ENCODE measurements at places on chromosomes 2 and 18.

GRCh38 chr2:19860022-19860421, 41.8 kb downstream of the TTC32 start:
- no peak for DNase-seq

DNA sequence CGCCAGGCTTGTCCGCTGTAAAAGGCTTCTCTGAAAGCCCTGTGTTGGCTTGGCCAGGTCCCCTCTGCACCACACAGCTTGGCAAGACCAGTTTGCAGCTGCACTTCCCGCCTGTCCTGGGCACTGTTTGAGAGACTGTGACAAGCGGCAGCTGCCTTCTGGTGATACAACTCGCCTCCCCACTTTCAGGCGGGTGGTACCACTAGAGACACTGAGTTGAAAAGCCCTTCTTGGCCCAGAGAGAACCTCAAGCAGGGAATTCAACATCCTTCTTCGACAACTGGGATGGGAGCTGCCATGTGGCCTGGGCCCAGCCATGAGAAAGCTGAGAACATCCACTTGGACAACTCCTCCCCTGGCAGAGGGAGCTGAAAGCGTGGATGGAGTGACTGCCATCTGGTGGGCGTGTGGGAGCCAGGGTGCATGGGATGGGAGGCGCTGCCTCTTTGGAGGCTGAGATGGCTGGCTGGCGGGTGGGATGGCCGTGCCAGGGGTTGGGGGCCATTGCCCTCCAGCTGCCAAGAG, 125.5 kb upstream of the REV1 start:
- no peak for DNase-seq

- DNase-seq: no peak
These were observed 26.9 kb downstream of the GPR55 start for GRCh38 chr2:230898016-230898712.

DNA sequence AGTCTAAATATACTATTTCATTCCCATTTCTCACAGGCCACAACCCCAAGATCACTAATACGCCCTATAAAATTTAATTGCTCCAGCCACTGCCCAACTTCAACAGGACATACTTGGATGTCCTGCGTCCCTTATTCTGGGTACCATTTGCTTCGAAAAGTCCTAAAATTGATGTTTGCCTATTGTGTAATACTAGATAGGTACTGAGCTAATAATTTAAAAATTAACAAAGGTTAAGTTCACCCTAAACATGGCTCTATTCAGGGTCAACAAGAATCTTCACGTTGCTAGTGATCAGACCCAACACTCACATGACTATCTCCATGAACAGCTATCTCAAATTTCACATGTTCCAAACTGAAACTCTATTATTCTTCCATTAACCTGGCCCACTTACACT, 296.4 kb upstream of the RND3 start:
- no peak for DNase-seq

DNA sequence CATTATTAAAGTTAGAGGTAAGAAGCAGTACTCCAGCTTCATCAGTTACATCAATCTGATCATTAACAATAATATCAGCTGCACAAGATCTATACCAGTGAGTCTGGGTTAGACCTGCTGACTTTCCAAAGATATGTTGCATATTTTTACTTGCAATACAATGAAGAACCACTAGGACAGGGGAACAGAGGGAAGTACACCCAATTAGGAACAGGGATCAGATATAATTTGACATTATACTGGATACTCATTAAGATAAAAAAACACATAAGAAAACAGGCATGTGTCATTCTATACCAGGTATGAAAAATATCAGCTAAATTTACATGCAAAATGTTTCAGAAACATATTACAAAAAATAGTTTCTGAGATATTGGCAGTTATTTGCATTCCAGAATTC, 995.1 kb upstream of the DDX18 start:
- no peak for DNase-seq

DNA sequence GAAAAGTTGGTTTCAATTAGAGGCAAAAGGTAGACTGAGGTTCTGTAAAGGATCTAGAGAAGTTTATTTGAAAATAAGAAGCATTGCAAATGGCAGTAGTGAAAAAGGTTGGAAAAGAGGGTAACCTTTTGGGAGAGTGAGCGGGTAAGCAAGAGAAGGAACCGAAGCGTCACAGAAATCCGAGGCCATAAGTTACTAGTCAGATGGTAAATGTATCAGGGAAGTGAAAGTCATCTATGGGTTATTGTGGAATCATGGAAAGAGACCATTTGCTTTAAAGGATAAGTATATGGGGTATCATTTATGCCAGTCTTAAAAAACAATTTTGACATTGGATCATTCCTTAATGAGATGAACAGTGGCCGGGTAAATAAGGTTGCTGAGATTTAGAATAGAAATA, 30.5 kb downstream of the EML4 start:
- DNase-seq: no peak

DNA sequence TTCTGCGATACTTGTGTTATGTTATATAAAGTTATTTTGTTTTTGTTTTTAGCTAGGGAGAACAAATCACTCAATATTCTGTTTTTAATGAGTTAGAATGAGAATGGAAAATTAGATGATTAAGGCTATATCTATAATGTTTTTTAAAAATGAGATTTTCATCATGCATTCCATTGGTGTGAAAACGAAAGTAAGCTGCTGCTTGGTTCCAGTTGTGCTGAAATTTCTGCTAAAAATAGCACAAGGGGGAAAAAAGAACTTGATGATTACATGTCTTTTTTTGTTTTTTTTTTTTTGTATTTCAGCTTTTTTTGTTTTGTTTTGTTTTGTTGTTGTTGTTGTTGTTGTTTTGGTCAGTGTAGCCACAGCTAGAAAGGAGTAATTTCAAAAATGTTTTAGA, 242.6 kb upstream of the KCNJ3 start:
- DNase-seq: no peak

DNA sequence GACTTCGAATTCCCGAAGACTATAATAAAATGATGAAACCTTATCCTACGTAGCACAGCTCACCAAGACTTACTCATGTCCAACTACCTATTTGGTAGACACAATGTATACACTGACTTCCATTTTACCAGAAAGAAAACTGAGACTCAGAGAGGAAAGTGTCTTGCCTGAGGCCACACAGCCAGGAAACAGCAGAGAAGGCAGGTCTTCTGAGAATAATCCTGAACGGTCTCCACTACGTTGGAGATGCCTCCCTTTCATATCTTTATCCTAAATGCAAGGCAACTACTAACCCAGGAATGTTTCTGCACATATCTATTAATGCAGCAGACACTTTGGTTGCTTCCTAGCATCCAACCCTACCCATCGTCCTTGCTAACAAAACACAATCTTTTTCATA, 11.9 kb upstream of the FABP1 start:
- no peak for DNase-seq

DNA sequence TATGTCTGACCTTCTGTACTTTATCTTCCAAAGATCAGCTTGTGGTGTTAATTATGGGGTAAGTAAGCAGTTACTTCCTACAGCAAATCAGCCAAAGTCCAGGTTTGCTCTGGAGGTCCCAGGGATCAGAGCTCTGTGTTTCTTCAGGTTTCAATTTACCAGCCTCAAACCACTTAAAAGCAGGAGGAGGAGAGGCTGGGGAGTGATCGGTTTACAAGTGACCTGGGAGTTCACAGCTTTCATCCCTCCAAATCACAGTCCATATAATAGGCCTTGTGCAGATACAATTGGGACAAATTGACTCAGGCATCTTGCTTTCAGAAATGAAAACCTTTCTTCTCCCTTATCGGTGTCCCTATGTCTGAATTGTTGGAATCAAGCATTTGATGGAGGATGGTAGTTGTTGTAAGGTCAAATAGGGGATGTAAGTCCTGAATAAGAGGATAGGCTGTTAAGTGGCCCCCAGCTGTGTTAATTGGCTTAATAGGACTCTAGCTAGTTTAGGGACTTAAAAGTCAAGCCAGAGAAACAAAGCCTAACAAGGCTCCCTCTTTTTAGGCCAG, 188.0 kb upstream of the NT5C1B start:
- DNase-seq: no peak

- DNase-seq: no peak
These were observed 90.1 kb downstream of the KLHL29 start for GRCh38 chr2:23475036-23475435.

GRCh38 chr2:26614216-26615138, 26.7 kb downstream of the CIB4 start:
- no peak for DNase-seq

GRCh38 chr18:30342675-30343074, 699.9 kb downstream of the DSC3 start:
- DNase-seq: no peak

GRCh38 chr2:41313082-41313481, 734.7 kb upstream of the PKDCC start:
- DNase-seq: no peak

DNA sequence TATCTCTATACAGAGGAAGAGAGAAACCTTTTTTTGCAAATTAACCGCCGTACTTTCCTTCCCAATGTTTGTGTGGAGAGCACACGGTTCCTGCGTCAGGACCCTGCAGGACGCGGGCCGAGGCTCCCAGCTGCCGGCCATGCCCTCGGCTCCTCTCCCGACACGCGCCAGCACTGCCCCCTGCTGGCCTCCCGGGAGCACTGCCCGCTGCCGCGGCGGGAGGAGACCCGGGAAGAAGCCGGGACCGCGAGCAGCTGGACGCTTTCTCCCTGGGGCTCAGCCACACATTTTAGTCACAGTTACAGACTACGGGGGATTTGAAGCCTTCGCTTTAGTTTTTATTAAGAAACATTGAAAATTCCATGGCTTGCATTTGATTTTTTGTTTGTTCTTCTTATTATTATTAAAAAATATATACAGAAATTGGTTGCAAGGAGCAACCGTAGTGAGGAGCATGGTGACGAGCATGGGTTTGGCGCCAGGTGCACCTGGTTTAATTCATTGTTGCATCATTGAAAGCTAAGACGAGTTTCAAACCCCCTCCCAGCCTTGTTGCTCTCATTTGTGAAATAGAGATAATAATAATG, 401.2 kb downstream of the GALR1 start:
- peak; percentile 17 for DNase-seq

DNA sequence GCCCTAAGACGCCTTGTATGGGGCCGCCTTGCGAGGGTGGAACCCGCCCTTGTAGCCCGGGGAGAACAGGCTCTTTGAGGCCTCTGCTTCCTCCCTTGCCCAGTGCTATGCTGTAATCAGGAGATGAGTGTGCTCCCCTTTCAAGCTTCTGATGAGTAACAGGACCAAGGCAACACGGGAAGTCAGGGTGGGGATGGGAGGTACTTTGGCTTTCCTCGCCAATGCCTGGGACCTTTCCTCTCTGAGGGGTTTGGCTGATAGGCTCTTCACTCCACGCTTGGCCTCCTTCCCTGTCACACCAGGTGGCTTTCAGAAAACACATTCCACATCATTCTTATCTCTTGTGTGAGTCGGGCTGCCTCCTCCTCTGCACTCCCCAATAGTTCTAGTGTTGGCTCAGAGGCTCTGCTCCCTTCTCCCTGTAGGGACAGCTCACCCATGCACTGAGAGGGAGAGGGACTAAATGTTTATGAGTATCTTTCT, 223.7 kb upstream of the TRIB2 start:
- DNase-seq: no peak

GRCh38 chr2:133884739-133885381, 316.6 kb upstream of the NCKAP5 start:
- DNase-seq: no peak
